Fibroblast of skin of back (primary cell): ENCODE measurements at places on chromosomes 13 and 19.

DNA sequence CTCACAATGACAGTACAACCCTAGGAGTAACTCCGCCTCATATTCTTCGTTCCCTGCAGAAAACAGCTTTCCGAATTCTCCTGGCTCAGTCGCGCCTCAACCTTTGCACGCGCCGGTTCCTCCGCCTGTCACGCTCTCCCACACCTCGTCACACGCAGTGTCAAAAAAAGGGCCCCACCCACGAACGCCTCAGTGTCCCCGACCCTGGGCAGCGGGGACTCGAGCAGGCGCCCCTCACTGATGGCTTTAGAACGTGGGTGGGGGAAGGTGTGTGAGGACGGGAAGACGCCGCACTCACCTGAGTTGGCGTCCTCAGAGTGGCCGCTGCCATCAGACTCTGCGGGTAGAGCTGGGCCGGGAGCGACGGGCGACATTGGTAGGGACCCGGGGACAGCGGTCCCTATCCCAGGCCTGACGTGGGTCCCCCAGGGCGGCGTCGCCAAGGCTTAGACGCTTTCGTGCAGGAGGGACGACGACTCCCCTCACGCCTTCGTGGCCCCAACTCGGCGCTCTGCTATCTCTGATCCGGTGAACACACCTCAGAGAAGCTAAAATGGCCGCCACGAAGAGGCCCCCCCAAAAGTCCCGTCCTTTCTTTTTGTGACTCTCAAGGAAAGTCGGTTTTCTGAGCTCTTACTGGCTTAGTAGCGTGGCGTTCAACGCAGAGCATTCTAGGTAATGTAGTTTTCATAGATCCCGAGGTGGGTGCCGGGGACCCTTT lies at the start of gene ZNF154:
TSS of gene ZNF154 (minus strand) at position 564 of the 721 bp plus-strand sequence. CDS start at position 331, 233 bp downstream.
- peak; percentile 82 for DNase-seq

DNA sequence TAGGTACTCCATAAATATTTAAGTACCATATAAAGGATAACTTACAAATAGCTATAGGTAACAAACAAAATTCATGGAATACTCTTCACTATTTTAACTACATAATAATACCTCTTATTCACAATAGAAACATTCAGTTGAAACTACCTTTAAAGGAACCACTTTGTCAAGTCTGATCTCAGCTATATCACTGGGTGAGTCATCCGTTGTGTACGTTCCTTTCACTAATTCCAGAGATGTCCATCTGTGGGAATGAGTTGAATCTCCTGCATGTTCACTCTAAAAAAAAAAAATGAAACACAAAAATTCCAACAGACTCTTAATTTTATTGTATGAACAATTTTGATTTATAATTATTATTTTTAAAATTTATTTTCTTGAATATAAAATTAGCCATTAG lies 149.4 kb upstream of the FBXL3 start:
- DNase-seq: peak; percentile 54

DNA sequence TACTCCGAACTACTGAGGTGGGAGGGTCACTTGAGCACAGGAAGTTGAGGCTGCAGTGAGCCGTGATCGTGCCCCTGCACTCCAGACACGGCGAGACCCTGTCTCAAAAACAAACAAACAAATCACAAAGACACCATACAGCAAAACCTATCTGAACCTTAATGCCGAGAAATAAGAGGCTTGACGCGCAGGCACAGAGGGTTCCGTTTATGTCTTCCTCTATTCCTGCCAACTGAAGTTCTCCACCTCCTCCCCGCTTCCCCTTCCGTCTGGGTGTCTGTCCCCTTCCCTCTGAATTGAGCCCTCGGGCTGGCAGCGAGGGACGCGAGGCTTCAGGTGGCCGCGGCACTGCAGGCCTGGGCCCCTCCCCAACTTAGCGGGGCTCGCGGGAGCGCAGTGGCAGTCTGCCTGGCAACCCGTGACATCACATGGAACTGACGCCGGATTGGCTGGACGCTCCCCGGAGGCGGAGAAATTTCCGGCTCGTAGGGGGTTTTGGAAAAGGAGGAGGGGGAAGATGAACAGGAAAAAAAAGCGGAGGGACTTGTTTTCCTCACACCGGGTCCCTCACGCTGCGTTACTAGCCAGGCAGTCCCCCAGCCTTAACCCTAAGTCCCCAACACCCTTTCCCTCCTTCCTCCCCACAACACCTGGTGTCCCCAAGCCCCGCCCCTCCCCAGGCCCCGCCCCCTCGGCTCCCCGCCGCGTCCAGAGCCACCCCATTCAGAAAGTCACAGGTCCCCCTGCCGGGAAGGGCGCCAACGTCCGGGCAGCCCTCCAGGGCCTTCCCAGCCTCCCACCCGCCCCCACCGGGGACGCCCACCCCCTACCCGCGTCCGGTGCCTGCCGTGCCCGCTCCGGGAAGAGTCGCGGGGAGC lies 1.1 kb upstream of the MYBPC2 start:
- DNase-seq: peak; percentile 60

DNA sequence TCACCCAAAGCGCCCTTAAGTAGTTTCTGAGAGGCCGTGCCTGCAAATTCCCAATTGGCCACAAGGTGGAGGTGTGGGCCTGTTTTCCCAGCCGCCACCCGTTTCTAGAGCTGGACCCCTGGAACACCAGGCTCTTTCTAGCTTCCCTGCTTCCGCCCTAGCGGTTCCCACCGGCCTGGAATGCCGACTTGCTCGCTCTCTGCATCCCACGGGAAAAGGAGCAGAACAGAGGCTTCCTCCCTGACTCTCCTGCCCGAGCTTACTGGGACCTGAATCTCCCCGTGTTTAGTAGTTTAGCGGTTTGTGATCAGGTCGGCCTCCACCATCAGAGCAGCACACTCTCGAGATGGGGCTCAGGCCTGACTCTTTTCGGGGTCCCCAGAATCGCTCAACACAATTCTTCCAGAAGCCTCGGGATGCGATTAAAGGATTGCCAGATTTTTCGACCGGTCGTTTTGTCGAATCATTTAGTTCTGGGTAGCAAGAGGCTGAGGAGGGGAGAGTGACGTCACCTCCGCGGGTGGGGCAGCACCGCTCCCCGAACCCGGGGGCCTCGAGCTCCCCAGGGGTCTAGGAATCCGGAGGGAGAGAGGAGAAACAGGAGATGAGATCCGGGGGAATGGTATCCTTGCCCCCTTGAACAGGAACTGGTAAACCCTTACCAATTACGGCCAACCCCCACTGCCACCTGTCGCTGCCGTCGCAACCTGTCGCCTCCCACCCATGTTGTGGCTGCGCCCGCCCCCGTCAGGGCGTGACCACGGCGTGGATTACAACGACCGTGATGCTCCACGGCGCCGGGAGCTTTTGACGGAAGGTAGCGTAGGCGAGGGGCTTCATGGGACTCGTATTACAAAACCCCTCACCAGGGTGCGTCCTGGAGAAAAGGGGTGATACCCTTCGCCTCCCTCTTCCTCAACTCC lies 8.0 kb downstream of the NAPSA start:
- peak; percentile 72 for DNase-seq

- no peak for DNase-seq
Measured at GRCh38 chr13:79290595-79291244, 115.3 kb downstream of the RBM26 start.

GRCh38 chr19:29737461-29738000 lies 22.5 kb upstream of the C19orf12 start:
- no peak for DNase-seq

DNA sequence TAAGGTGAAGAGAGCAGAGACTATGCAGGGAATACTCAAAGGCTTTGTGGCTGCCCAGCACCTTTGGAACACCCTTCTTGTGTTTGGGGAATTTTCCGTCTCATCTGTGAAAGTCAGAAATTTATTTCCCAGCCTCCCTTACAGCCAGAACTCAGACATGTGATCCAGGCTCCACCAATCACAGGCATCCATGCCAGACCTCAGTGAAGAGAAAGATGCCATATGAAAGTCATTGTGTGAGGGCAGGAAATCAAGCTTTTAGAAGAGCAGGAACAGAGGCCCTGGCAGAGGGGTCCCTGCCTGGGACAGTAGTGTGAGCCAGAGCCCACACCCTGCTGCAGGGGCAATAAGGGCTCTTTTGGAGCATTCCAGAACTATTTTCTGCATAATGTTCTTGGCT lies 12.1 kb downstream of the CCDC70 start:
- no peak for DNase-seq

- peak; percentile 73 for DNase-seq
Measured at GRCh38 chr13:28161370-28161769, 23.0 kb downstream of the PAN3 start.

- DNase-seq: no peak
Measured at GRCh38 chr13:33213797-33214196, 71.8 kb downstream of the STARD13 start.

- no peak for DNase-seq
Measured at GRCh38 chr19:29645491-29645867, 19.8 kb upstream of the PLEKHF1 start.

DNA sequence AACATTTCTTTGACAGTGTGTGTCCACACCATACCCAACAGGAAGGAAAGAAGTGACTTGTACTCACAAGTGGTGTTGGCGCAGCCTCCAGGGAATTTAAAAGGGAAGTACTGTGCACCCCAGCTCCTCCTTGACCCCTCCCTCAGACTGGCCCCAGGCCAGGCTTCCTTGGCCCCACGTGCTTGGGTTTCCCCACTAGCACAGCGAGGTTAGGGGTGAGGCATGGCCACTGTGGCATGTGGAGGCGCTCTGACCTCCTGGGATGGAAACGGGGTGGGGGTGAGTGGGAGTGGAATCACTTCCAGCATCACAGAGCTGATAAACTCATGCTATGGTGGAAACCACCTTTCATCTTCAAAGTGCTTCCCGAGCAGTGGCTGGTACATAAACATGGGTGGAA lies 168.6 kb downstream of the ZNF536 start:
- DNase-seq: no peak

DNA sequence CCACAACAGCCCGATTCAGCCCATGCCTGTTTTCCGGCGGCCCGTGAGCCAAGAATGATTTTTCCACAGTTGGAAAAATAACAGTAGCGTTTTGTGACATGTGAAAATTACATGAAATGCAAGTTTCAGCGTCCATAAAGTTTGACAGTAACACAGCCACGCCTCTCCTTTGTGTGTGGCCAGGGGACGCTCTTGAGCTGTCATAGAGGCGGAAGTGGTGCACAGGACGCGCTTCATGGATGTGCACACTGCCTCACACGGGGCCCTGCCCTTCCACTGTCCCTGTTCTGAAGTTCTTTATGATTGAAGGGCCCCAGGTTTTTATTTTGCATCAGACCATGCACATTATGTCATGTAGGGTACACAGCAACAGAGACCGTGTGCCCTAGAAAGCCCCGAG lies 12.4 kb upstream of the ELAVL1 start:
- DNase-seq: no peak

- DNase-seq: no peak
Measured at GRCh38 chr13:34748073-34748472, 194.0 kb upstream of the NBEA start.

GRCh38 chr19:11995174-11995573 lies 30.3 kb downstream of the ZNF763 start:
- peak; percentile 89 for DNase-seq

DNA sequence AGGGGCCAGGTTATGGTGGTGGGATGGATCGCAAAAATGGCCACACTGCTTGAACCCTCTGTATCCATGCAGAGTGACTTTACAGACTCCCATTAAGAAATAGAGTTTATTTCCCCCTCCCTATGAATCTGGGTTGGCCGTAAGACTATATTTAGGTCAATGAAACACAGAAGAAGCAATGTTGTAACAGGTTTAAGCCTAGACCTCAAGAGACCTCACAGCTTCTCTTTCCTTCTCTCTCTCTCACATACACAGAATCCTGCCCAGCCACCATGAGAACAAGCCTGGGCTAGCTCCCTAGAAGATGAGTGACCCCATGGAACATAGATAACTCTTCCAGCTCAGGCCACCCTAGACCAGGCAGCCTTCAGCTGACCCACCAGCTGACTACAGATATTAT lies 21.0 kb upstream of the FBL start:
- DNase-seq: no peak

- peak; percentile 92 for DNase-seq
Measured at GRCh38 chr19:48445256-48445605, 552 bp upstream of the GRWD1 start.

GRCh38 chr19:52959613-52960295 lies 2.9 kb downstream of the ZNF816 start:
- DNase-seq: no peak
